ENCODE measurements at places on chromosomes 4 and X. TPM values are rescaled to one million over a fixed set of nuclear protein-coding genes. Genes with fewer than 3 reads are reported as not detected.

DNA sequence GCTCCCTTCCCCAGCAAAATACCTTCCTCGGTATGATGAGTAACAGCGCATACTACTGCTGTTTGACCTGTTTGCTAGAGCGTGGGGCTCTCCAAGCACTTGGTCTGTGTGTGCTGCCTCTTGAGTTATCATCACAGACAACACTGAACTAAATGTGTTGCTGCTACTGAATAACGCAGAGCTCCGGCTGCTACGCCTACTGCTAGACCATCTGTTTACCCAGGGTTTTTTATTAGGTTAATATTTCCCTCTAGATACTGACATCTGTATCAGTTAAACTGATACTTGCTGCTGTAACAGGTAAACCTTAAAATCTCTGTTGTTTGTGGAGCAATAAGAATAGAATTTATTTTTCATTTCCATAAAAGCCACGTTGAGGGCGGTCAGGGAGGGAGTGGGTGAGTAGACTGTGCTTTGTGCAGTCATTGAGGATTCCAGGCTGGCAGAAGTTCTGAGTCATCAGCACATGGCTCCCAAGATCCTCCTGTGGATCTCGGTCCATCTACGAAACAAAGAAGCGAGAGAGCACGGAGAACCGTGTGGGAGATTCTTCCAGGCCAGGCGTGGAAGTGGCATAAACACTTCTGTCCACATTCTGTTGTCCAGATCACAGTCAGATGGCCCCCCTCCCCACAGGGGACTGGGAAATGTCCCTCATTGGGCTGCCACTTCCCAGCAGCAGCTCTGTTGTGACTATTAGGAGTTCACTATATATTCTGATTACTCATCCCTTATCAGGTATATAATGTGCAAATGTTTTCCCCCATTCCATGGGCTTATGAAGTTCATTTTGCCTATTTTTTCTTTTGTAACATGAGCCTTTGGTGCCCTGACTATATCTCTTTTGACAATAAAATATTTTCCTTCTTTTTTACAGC lies 14.1 kb downstream of the GRK4 start:
- H3K36me3 ChIP-seq = no peaks in the 10 kb centered on the region
- no peak overlapping the region for H3K4me3 ChIP-seq
- DNase-seq = no peak
- peaks cover 3% of the 10 kb centered on the region for H3K4me1 ChIP-seq

- no peak overlapping the region for H3K4me3 ChIP-seq
- H3K27ac ChIP-seq = no peak overlapping the region
- no peaks in the 10 kb centered on the region for H3K27me3 ChIP-seq
- no peaks in the 10 kb centered on the region for H3K36me3 ChIP-seq
Measured at GRCh38 chrX:42751573-42751972, 26.4 kb downstream of the PPP1R2C start.

- no peaks in the 10 kb centered on the region for H3K4me1 ChIP-seq
- DNase-seq = no peak
- H3K27me3 ChIP-seq = no peaks in the 10 kb centered on the region
Measured at GRCh38 chr4:87882321-87882720, 49.6 kb downstream of the MEPE start.

GRCh38 chrX:47664737-47665136 lies 5.8 kb upstream of the UXT start:
- H3K4me3 ChIP-seq = no peak overlapping the region
- H3K36me3 ChIP-seq = no peaks in the 10 kb centered on the region
- no peak for DNase-seq
- no peaks in the 10 kb centered on the region for H3K27me3 ChIP-seq

GRCh38 chr4:39323821-39324220 lies 42.3 kb downstream of the RFC1 start:
- H3K4me3 ChIP-seq = no peak overlapping the region
- H3K27ac ChIP-seq = no peak overlapping the region
- H3K27me3 ChIP-seq = no peaks in the 10 kb centered on the region
- H3K4me1 ChIP-seq = no peaks in the 10 kb centered on the region
- no peak for DNase-seq
- H3K36me3 ChIP-seq = peaks cover 32% of the 10 kb centered on the region

DNA sequence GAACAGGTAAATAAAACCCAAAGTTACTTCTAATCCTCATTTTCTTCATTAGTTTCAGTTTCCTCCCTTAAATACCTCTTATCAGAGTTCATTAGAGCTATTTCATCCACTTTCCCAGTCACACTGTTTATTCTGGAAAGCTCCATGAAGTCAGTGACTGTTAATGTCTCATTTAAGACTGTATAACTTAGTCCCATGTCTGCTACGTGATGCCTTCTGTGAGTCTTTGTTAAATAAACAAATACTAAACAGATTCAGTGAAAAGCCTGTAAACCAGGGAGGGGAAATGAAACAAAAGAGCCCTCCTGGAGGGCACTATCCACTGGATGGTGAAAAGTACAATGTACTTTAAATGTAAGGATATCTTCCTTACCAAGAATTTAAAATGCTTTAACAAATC lies 24.7 kb downstream of the ACE2 start:
- H3K27me3 ChIP-seq = no peaks in the 10 kb centered on the region
- DNase-seq = no peak
- no peak overlapping the region for H3K27ac ChIP-seq
- H3K4me1 ChIP-seq = peaks cover 17% of the 10 kb centered on the region

DNA sequence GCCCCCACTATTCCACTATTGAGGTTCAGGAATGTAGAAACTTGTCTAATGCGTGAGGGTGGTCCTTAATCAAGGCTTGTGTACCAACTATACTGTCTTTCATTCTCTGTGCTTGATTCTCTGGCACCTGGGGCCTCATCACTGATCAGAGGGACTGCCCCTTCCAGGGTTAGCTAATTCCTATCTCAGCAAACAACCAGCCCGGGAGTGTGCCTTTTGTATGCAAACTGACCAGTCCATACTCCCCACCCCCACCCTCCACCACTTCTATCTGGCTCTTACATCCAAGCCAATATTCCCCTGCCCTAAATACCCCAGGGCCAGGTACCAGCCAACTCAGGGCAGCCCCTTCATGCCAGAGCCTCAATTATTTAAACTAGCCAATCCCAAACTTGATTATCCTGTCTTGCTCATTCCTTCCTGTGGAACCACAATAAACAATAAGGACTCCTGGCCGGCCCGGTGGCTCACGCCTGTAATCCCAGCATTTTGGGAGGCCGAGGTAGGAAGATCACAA lies 59.3 kb downstream of the FTHL17 start:
- H3K4me3 ChIP-seq = no peak overlapping the region
- H3K4me1 ChIP-seq = no peaks in the 10 kb centered on the region
- H3K27ac ChIP-seq = no peak overlapping the region
- no peak for DNase-seq
- H3K27me3 ChIP-seq = no peaks in the 10 kb centered on the region

GRCh38 chr4:185020293-185020808 lies 2.1 kb downstream of the HELT start:
- no peaks in the 10 kb centered on the region for H3K36me3 ChIP-seq
- H3K4me1 ChIP-seq = peaks cover 6% of the 10 kb centered on the region
- H3K27ac ChIP-seq = no peak overlapping the region
- H3K4me3 ChIP-seq = no peak overlapping the region
- peaks cover 66% of the 10 kb centered on the region for H3K27me3 ChIP-seq

DNA sequence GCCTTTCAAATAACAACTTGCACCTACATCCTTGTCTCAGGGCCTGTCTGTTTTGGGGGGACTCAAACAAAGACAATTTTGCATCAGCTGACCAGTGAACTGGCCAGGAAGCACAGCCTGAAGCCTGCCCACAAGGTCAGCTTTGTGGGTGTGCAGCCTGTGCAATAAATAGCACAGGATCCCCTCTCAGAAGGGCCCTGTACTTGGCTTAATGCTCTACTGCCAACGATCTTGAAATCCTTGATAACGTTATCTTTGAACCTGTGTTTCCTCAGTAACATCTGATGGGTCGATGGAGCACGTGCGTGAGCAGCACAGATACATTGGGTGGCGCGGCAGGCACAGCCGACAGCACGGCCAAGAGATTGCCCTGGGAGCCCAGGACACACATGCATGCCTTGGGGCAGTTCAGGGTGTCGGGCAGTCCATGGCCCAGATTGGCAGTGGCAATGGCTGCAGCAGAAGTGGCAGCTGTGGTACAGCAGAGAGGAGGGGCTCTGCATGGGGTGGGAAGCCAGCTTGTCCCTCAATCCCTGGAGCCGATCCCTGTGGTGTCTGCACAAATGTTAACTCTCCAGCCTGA lies 58.8 kb upstream of the ATP6AP2 start:
- no peaks in the 10 kb centered on the region for H3K36me3 ChIP-seq
- no peak overlapping the region for H3K4me3 ChIP-seq
- H3K4me1 ChIP-seq = no peaks in the 10 kb centered on the region

- peaks cover 7% of the 10 kb centered on the region for H3K4me1 ChIP-seq
- DNase-seq = no peak
- H3K4me3 ChIP-seq = no peak overlapping the region
- H3K36me3 ChIP-seq = peaks cover 18% of the 10 kb centered on the region
- no peaks in the 10 kb centered on the region for H3K27me3 ChIP-seq
Measured at GRCh38 chr4:125432078-125432477, 117.3 kb downstream of the FAT4 start.

DNA sequence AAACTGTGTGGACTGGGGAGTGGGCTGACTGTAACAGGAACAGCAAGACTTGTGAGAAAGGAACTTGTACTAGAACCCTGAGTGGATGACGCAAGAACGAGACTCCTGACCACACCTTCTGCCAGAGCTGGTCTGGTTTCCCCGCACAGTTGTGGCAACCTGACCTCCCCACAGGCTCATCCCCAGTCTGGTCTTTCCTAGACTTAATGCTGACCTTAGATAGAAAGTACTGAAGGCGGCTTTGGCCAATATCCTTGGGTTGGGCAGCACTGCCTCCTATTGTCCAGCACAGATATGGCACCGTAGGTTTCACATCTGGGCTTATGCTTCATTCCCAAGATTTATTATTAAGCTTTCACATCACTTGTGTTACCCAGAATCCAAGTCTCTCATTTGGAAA lies 137.8 kb upstream of the FRG1 start:
- H3K27ac ChIP-seq = no peak overlapping the region
- no peaks in the 10 kb centered on the region for H3K4me1 ChIP-seq
- H3K4me3 ChIP-seq = no peak overlapping the region
- no peak for DNase-seq

DNA sequence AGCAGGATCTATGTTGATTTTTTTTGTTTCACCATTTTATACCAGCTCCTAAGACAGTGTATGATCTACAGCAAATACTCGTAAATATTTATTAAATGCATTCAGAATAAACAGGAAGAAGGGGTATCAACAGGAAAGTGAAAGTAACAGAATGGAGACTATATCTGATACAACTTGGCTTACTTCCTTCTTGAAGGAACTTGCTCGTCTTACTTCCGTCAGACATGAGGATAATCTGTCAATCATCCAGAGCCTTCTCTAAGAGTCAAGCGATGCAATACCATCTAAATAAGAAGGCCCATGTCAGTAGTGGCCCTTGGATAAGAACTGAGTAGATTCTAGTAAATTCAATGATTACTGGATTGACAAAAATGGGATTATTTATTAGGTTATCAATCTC lies 84.2 kb downstream of the CAMK2D start:
- H3K36me3 ChIP-seq = no peaks in the 10 kb centered on the region
- no peaks in the 10 kb centered on the region for H3K27me3 ChIP-seq
- peak overlapping the region; percentile 23 for H3K27ac ChIP-seq
- peaks cover 67% of the 10 kb centered on the region for H3K4me1 ChIP-seq

- DNase-seq = no peak
- H3K27me3 ChIP-seq = no peaks in the 10 kb centered on the region
- no peaks in the 10 kb centered on the region for H3K4me1 ChIP-seq
Measured at GRCh38 chrX:36859231-36859630, 148.9 kb upstream of the FAM47C start.

- peak; percentile 63 for DNase-seq
- peak overlapping the region; percentile 91 for H3K27ac ChIP-seq
- peaks cover 27% of the 10 kb centered on the region for H3K4me1 ChIP-seq
- H3K4me3 ChIP-seq = peak overlapping the region; percentile 50
- peaks cover 9% of the 10 kb centered on the region for H3K36me3 ChIP-seq
Measured at GRCh38 chrX:154486052-154486395, 391 bp downstream of the UBL4A start.

DNA sequence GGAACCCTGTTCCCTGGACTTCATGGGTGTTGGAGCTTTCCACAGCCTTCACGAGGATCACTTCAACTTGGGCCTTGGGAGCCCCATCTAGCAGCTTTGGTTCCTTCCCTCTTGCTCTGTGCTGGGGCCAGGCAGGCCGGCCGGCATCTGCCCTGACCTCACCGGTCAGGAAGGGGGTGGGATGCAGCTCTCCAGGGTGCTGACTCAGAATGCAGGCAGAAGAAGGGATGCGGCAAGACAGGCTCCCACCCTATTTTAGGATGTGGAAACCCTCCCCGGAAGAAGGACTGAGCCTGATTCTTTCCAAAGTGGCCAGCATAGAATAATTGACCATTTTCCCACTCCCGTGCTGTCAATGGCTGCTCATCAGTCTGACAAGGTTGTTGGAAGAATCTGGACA lies 47.1 kb downstream of the FHDC1 start:
- H3K27ac ChIP-seq = no peak overlapping the region
- no peak for DNase-seq
- no peaks in the 10 kb centered on the region for H3K36me3 ChIP-seq
- no peak overlapping the region for H3K4me3 ChIP-seq

DNA sequence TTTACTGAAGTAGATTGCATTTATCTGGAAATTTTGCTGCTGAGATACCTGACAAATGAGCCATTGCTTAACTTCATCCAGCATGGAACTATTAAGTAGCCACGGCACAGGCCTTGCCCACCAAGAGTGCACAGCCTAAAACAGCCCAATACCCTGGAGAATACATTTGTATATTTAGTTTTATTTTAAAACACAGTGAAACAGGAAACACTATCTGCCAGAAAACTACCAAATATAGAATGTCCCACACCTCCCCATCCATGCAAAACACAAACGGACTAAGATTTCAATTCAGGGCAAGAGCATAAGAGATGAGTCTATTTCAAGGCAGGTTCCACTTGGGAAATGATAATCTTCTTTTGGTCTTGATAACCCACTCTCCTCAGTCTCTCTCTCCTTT lies 57.1 kb downstream of the MAML3 start:
- H3K27ac ChIP-seq = peak overlapping the region; percentile 84
- H3K36me3 ChIP-seq = no peaks in the 10 kb centered on the region
- H3K4me1 ChIP-seq = peaks cover 67% of the 10 kb centered on the region
- H3K27me3 ChIP-seq = no peaks in the 10 kb centered on the region

GRCh38 chrX:21725496-21725895 lies 32.4 kb downstream of the SMPX start:
- DNase-seq = no peak
- no peaks in the 10 kb centered on the region for H3K27me3 ChIP-seq
- H3K36me3 ChIP-seq = no peaks in the 10 kb centered on the region
- H3K4me3 ChIP-seq = no peak overlapping the region

Gene EXOC1
- total RNA-seq = 21.4 TPM

Gene CAPN6
- total RNA-seq = not detected

Gene FAAH2
- not detected for total RNA-seq

Gene PDGFC
- 20.5 TPM for total RNA-seq

Gene EGFL6
- not detected for total RNA-seq

Gene GPRIN3
- 15.3 TPM for total RNA-seq

Gene RS1
- total RNA-seq = not detected

Gene SPATA4
- not detected for total RNA-seq

Gene LRRC66
- total RNA-seq = 0.27 TPM

Gene KLF3
- 34.9 TPM for total RNA-seq

Gene BEND4
- not detected for total RNA-seq

Gene NDST3
- not detected for total RNA-seq

All from heart left ventricle (tissue), 16 donors.